ENCODE measurements at places on chromosomes 16 and 17.

- DNase-seq: no peak
These were observed 3.3 kb upstream of the ELMO3 start for GRCh38 chr16:67195676-67196075.

DNA sequence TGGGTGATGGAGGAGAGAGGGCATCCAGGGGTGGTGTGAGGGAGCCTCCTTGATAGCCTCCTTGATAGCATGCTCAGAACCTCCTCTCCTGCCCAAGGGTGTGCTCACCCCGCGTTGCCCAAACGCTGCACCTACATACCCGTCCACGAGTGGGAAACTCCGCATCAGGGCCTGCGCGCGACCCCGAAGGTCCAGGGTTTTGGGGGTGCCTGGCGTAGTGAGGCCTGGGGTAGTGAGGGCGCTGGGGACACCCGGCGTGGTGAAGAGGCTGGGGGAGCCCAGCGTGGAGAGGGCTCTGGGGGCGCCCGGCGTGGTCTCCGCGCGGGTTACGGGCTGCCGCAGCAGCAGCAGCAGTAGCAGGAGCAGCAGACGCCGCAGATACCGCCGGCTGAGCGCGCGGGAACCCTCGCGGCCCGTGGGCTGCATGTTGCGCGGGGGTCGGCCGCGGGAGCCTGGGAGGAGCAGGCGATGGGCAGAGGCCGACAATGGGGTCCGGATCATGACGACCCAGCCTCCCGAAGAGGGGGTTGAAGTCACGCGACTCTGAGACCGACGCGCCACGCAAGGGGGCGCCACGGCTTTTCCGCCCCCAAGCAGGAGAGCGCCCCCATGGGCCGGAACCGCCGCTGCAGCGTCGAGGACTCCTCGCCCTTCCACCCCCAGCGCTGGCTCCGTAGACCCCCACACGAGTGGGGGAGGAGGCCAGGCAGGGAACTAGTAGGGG, at the start of gene DPEP3:
Gene DPEP3, minus strand, starts transcription at position 545 of the 724 bp plus-strand sequence. Its CDS starts 119 bp downstream, at position 426.
- DNase-seq: no peak

- DNase-seq: peak; percentile 34
These were observed 79.6 kb upstream of the ATP2A3 start for GRCh38 chr17:4043862-4044261.

DNA sequence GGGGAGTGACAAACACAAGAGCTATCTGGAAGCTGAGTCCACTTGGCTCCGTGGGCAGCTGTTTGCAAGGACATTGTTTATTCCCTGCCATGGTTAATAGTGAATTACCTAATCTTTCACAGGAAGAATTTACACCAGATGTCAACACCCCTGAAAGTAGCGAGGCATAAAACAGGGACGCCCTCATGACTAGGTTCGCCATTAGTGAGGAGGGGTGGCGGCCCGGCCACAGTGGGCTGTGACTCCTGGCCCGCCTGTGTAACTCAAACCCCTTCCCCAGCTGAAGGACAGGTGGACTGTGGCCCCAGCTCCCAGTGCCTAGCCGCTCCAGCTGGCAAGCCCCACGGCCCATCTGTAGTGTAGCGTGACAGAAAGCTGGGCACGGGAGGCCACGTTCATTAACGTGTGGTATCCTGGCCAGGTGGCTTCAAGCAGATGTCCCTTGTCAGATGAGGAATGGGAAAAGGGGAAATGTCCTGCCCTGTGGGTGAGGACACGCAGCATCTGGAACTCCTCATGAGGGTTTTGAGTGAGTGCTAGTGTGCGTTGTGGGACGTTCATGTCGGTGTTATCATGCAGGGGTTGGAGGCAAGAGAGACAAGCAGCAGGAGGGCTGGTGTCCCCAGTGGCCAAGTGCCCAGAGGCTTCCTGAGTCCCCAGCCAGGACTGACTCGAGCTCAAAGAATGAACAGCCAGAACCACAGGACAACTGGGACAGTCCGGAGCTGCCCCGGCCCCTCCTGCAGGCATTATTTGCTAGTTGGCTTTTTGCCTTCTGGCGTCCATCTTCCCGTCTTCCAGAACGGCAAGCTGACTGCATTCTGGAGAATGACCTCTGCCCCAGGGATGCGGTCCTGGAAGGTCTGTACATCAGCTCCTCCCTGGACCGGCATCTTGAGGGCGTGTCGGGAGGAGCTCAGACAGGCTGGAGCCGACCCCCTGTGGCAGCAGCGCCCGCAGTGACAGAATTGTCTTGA, 19.2 kb downstream of the KDM8 start:
- DNase-seq: no peak

- no peak for DNase-seq
These were observed 107.7 kb upstream of the GPR139 start for GRCh38 chr16:20181416-20181815.

All from T-helper 1 cell (primary cell).